ENCODE measurements at places on chromosomes 7 and 10.
A peak's percentile ranks its signal among the peaks of the same experiment; 100 is the strongest.

DNA sequence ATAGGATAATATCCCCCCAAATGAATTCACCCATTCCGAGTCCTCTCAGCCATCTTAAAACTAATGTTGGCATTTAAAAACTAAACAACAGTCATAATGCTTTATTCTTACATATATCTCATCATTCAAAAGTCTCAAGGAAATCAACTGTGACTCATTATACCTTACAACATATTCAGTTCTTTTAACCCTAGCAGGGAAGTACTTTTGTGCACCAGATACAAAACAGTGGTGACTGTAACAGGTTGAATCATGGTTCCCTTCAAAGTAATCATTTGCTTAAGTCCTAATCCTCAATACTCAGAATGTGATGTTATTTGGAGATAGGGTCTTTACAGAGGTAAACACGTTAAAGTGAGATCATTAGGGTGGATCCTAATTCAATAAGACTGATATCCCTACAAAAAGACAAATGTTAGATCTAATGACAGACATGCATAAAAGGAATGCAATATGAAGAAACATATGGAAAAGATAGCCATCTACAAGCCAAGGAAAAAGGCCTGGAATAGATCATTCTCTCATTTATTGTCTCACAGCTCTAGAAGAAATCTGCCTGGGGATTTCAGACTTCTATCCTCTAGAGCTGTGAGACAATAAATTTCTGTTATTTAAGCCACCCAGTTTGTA lies 42.3 kb downstream of the RELN start:
- no peak for DNase-seq

GRCh38 chr10:99331207-99331803 lies 2.1 kb downstream of the CNNM1 start:
- no peak for DNase-seq

DNA sequence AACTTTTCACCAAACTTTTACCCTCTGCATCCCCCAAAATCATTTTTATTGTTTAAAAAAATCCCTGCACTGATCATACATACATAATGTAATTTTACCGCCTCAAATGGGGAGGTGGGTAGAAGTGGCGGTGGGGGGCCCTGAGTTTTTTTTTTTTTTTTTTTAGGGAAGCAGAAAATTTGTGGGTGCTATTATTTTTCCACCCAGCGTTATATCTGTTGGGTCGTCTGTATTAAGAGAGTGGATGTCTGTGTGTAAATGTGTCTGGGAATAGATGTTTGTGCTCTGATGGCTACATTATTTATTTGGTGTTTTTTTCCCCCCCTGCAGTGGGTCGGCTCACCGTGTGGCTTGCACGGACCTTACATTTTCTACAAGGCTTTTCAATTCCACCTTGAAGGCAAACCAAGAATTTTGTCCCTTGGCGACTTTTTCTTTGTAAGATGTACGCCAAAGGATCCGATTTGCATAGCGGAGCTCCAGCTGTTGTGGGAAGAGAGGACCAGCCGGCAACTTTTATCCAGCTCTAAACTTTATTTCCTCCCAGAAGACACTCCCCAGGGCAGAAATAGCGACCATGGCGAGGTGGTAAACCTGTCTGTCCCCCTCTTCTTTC lies 438 bp downstream of the ARID5B start:
- peak; percentile 22 for DNase-seq

GRCh38 chr10:102435133-102435497 lies 2.7 kb upstream of the CUEDC2 start:
- no peak for DNase-seq

- no peak for DNase-seq
Measured at GRCh38 chr7:142896151-142896550, 10.6 kb upstream of the TRPV6 start.

DNA sequence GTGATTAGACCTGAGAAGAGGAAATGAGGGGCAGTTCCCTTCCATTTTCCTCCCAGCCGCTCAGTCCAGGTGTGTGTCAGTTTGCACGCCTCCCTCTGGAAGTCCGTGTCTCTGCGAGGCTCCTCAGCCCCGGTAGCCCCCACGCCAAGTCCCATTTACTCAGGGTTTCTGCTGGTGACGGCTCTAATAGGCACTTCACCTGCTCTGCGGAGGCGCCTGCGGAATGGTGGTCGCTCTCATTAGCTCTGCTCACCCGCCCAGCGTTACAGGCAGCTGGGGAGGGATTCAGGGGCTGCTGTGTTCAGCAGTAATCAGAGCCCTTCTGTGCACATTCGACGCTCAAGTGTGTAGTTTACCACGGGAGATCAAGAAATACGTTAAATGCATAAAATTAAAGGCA lies 179.9 kb downstream of the MGMT start:
- DNase-seq, result no peak

DNA sequence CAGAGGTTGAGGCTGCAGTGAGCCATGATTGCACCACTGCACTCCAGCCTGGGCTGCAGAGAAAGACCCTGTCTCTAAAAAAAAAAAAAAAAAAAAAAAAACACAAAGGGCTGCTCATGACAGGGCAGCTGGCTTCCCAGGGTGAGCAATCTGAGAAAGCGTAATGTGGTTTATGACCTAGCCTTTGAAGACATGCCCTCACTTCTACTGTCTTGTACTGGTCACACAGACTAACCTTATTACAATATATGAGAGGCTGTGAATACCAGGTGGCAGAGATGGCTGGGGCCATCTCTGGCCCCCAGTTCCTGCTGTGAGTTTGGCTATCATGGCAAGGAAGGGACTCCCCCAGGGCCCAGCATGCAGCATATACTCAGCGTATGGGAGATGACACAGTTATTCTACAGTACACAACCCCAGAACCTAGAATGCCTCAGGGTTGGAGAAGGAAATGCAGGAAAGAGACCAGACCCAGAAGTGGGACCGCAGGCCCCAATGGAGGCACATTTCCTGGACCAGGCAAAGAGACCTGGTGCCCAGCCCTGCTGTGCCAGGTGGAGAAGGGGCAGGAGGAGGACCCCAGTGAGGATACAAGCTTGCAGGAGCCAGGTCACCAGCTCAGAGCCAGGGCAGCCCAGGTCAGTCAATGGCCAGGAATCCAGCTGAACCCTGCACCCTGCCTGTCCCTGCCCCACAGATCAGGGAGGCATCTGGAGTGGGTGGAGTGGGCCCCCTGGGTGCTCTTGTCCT lies 26.3 kb downstream of the NPTX2 start:
- no peak for DNase-seq

Data from uterus (tissue), 4 donors.